ENCODE measurements at places on chromosomes 2 and 18.

GRCh38 chr18:56568986-56569385 is 69.4 kb downstream of the TXNL1 start:
- DNase-seq = no peak

- DNase-seq = peak; percentile 2
These were observed 232.8 kb downstream of the DYM start for GRCh38 chr18:49227441-49228165.

GRCh38 chr2:226435146-226435545 is 364.5 kb downstream of the IRS1 start:
- DNase-seq = no peak

GRCh38 chr2:112718863-112719370 is 1.9 kb upstream of the NT5DC4 start:
- DNase-seq = no peak

GRCh38 chr2:161042990-161043625 is 117.1 kb upstream of the TANK start:
- no peak for DNase-seq

GRCh38 chr18:57077786-57078552 is 68.9 kb upstream of the BOD1L2 start:
- DNase-seq = no peak

DNA sequence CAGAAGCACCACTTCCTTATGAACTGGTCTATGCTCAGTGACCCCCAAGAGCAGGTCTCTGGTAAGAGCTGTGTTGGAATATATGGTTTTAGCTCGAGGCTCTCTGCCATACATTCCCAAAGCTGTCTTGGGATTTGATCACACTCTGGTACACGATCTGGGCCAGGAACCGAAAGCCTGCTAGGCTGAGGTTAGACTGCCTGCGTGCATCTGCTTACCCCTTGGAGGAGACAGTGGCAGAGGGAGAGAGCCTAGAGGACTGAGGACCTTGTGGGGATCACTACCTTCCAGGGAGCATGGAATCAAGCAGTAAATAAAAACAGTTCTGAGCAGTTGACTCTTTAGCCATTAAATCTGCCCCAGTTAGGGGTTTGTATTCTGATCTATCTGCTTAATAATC is 63.7 kb downstream of the ZNF532 start:
- no peak for DNase-seq

- DNase-seq = no peak
These were observed 41.9 kb downstream of the LPIN2 start for GRCh38 chr18:2970772-2971659.

- DNase-seq = no peak
These were observed 14.2 kb upstream of the OXER1 start for GRCh38 chr2:42777883-42778805.

DNA sequence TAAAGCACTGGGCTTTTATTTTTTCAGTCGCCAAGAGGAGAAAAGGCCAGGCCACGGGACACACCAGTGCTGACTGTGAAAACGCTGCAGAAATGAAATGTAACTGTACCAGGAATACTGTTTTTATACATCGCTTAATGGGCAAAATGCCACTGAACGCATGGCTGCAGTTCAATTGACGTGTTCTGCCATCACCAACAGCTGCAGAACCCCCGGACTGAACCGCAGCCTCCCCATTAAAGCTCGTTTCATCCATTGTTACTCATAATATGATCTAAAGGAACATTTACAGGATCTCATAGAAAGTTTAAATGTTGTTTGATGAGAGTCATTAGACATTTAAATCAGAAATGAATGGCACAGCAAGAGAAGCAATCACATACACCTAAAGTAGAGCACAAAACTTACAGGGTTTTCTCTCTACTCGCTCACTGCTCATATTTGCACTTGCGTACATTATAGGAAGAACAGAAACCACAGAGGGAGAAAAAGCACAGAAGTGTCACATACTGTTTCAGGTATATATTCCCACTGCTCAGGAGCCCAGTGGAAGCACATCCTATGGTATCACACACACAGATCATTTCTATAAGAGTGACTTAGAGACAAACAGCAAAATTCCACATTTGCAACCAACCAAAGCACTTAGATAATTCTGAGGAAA is 35.3 kb downstream of the TCF4 start:
- DNase-seq = no peak

DNA sequence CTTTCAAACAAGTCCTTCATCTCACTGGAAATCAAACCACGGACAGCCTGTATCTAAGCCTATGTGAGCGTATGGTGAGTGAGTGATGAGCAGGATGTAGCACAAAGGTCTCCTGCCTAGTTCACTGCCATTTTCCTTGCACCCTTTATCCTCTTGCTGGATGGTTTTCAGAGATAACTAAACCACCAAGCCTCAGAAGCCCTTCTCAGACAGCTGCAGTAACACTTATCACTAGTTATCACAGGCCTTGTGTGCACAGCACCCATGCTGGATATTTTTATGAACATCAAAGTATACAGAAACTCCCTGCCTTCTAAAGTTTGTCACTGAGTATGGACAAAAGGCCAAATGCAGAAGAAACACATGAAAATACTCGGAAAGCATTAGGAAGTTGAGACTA is 69.5 kb downstream of the C1D start:
- no peak for DNase-seq

DNA sequence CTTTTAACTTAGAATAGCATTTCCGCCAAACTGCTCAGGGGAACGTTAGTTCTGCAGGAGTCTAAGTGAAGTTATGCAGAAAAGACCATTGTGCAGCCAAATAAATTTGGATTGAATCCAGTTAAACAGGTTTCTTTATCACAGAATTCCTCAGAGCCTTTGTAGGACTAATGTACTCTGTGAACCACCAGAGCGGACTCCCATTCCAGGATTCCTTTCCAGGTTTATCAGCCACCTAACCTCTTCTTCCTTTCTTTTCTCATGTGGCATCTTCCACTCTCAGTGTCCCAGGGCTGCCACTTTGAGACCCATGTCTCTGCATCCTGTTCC is 350.4 kb downstream of the TSN start:
- no peak for DNase-seq

- DNase-seq = no peak
These were observed 391 bp upstream of the TMEM17 start for GRCh38 chr2:62506421-62506750.

- DNase-seq = no peak
These were observed 11.6 kb downstream of the TRPM8 start for GRCh38 chr2:233928594-233929351.

GRCh38 chr2:148124271-148124670 is 103.4 kb downstream of the MBD5 start:
- DNase-seq = no peak

All from effector CD4-positive, alpha-beta T cell (primary cell).